ENCODE measurements at places on chromosomes 7 and 10.

DNA sequence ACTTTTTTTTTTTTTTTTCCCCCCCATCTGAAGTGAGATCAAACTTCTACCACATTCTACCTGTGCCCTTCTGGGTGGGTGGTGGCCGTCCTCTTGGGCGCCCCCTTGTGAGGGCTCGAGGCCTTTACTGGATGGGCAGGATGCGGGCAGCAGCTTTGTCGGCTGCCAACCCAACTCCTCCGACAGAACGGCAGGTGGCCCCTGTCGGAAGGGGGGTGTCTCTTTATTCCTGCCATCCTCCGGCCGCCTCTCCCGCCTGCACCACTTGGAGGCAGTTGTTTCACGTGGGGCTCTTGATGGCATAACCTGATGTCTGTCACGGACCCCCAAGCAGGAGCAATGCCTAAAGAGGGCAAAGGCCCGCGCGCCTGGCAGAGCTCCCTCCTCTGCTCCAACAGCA lies 31.0 kb downstream of the AMZ1 start:
- peak; percentile 55 for DNase-seq

DNA sequence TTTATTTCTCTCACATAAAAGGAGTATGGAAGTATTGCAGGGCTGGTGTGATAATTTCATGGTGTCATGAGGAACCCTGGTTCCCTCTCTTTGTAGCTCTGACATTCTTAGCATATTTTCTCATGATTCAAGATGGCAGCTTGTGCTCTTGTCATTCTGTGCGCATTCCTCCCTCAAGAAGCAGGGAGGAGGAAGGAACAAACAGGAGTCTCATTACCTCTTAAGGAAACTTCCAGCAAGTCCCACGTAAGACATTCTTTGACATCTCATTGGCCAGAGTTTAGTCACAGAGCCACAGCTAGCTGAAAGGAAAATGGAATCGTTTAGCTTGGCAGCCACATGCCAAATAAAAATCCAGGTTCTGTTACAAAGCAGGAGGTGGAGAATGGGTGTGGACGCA lies 546.8 kb downstream of the LRMDA start:
- DNase-seq: no peak

DNA sequence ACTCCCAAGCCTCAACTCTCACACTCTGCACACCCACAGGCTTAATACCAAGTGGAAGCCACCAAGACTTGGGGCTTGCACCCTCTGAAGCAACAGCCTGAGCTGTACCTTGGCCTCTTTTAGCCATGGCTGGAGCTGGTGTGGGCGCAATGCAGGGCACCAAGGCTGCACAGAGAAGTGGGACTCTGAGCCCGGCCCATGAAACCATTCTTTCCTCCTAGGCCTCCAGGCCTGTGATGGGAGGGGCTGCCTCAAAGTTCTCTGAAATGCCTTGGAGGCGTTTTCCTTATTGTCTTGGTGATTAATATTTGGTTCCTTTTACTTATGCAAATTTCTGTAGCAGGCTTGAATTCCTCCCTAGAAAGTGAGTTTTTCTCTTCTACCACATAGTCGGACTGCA lies 276.6 kb downstream of the PAXIP1 start:
- DNase-seq: no peak

GRCh38 chr7:111595780-111596179 lies 33.5 kb upstream of the IMMP2L start:
- no peak for DNase-seq

DNA sequence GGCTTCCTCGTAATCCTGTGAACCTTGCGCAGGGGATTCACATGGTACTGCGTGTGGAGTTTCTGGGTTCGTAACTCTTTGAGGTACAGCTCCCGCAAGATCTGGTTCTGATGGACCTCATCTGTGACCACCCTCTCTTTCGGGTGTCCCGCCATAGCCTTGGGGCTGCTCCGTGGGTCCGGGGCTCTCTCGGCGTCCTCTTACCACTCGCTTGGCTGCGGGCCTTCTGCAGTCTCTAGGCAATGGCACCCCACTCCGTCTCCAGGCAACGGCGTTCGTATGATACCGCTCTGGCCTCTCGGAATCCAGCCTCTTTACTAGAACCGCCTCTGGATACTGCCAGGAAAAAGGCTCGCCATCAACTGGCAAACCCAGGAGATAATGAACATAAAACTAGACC lies 54.7 kb upstream of the AMPH start:
- DNase-seq: no peak

GRCh38 chr10:33155720-33156638 lies 178.5 kb downstream of the NRP1 start:
- DNase-seq: no peak
